Lower lobe of right lung (tissue), 2 donors: ENCODE measurements at places on chromosomes 2 and 18.
A peak's percentile ranks its signal among the peaks of the same experiment; 100 is the strongest.

DNA sequence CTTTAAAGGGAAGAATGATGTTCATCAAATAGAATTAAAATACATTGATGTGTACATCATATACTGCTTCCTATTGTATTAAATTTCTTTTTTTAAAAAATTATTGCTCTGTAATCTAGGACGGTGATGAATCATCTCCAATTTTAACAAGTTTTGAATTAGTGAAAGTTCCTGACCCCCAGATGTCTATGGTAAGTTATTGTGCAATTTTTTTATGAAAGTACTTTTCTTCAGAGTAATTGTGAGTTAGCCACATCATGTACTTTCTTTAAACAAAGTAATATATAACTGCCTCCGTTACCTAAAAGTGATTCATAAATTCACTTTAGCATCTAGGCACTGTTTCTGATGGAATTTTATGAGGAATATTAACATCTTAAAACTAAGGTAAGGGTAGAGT, 38.1 kb downstream of the PIK3C3 start:
- DNase-seq = no peak

DNA sequence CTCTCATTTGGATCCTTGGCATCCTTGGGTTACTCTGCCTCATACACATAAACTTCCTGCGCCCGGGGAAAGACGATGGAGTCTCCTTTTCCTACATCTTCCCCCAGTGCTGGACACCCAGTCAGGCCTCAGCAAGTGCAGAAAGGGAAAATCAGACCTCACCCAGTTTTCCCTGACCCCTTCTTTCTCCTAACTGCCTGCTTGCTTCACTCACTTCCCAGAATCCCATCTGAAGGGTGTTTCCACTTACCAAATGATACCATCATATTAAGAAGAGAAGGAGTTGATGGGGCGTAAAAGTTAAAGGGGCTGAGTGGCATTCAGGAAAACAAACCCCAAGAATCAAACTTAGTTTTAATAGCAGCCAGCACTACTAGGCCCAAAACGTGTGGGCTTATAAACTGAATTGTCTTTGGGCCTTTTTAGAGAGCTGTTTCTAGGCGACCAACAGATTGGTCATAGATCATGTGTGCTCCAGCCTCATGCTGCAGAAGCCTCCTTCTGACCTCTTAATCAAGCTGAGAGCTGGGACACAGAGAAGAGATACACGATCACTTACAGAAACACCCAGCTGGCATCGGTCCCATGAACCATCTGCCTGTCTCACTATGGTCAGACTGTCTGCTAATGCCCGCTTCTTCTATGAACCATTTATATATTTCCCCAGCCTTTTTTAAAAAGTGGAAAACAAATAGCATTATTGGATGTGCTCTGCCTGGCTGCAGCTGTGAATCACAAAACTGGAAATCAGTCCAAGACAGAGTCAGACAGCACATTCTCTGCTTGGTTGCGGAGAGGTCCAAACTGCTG, 165.7 kb upstream of the SLC14A2 start:
- peak; percentile 49 for DNase-seq

GRCh38 chr2:30372826-30373225, 74.2 kb upstream of the LCLAT1 start:
- no peak for DNase-seq

DNA sequence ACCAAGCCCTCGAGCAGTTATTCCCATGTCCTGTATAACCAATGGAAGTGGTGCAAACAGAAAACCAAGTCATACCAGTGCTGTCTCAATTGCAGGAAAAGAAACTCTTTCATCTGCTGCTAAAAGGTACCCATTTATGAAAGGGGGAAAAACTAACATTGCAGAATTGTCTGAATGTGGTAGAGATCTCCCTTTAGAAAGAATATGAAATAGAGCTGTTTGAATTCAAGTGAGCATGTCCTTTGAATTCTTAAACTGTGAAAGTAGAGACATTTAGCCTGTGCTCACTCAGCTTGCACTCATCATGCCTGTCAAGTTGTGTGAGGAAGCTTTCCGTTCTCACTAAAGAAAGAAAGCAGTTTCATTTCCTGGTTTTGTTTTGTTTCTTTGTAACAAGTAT, 87.4 kb downstream of the EML4 start:
- DNase-seq = no peak

GRCh38 chr2:117851969-117852368, 37.5 kb downstream of the DDX18 start:
- DNase-seq = no peak
